ENCODE measurements at places on chromosomes 7 and 10. TPM values are rescaled to one million over a fixed set of nuclear protein-coding genes. Genes with fewer than 3 reads are reported as not detected.

GRCh38 chr7:149765399-149766121 lies 7.8 kb downstream of the ZNF467 start:
- no peak for DNase-seq

DNA sequence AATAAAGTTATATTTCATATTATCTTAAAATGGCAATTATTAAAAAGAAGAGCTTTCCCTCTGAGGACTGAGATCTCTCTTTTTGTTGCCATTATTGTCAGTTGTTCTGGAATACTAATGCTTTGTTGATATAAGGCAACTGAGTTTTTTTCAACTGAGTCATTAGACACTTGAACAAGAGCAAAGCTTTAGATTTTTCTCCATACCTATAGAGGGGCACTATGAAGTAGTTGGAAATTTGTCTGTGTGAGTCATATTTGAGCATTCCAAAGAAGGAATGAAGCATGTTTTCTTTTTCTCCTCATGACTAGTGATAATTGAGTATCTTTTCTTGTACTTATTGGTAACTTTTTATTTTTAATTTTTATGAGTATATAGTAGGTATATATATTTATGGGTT lies 24.5 kb downstream of the RPA3 start:
- DNase-seq: no peak

- DNase-seq: peak; percentile 81
Measured at GRCh38 chr10:72044417-72045041, 43.8 kb downstream of the SPOCK2 start.

DNA sequence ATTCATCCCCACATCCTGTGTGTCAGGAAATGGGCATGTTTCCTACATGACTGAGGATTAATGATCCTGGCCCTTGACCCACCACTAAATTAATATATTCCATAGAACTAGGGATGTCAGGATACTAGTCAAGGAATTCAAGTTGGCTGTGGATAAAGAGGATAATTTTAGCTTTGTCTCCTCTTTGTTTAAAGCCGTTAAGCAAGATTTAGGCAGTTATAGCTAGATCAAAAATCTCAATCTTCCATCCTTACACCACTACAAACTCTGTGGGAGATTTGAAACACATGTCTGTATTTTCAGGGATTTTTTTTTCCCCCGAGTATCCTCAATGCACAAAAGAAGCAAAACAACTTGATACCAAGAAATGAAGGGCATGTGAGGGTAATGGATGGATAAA lies 417.1 kb downstream of the MAGI2 start:
- no peak for DNase-seq

DNA sequence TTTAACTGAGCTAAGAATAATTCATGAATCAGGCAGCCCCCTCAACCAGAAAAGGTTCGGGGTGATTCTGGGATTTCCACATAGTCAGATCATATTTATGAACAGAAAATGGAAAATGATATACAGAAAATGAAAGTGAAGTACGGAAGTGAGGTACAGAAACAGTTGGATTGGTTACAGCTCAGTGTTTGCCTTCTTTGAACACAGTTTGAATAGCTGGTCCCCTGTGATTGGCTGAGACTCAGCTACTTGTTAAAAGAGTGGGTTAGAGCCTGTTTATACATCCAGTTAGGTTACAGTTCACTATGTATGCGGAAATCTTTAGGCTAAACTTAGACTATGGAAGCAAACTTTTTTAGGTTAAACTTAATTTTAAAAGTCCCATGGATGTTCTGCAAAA lies 511.7 kb downstream of the PLXDC2 start:
- DNase-seq: no peak

DNA sequence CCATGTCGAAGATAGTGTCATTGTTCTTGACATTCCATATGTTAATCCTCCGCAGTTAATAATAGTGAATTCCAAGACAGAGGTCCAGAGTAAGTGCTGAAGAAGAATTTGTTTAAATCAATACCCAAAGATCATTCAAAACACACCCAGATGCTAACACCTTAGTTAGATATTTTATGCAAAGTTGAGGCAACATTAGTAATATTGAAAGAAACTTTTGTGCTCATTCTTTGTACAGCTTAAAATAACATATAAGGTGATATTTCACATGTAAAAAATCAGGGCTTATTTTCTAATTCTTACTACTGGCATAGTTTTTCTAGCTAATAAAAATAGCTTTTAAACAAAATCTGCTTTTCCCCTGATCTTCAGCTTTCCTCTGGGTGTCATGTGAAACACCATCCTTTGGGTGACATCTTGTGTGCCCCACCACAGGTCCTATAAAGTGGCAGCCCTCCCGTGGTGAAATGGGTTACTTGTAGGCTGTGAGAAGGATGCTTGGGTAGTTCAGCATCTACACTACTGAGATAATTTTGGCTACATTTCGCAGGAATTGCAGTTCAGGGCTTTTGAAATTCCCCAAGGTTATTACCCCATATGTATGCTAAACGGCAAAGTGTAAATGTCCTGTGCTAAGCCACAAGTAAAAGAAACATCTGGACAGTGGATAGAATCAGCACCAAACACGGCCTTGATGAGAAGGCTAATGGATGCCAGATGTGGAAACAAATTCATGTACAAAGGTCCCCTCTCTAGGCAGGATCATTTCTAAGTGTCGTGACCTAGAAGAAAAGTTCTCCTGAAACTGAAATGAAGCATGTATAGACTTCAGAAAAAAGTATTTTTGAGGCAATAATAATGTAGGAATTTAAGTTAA lies 105.4 kb downstream of the GRM3 start:
- no peak for DNase-seq

- peak; percentile 87 for DNase-seq
Measured at GRCh38 chr7:2757361-2757903, 69.4 kb downstream of the AMZ1 start.

GRCh38 chr7:146805082-146805481 lies 688.5 kb downstream of the CNTNAP2 start:
- no peak for DNase-seq

Gene TAS2R4
- 4.5 TPM for total RNA-seq

Gene MYO1G
- 7.2 TPM for total RNA-seq

Gene NXPH1
- not detected for total RNA-seq

Data from aorta (tissue), 5 donors.